Stimulated activated CD8-positive, alpha-beta memory T cell treated with anti-CD3 and anti-CD28 coated beads, Interleukin-15, amount 100 ng/mL, for 1 hour (primary cell): ENCODE measurements at places on chromosomes 7 and 10.

DNA sequence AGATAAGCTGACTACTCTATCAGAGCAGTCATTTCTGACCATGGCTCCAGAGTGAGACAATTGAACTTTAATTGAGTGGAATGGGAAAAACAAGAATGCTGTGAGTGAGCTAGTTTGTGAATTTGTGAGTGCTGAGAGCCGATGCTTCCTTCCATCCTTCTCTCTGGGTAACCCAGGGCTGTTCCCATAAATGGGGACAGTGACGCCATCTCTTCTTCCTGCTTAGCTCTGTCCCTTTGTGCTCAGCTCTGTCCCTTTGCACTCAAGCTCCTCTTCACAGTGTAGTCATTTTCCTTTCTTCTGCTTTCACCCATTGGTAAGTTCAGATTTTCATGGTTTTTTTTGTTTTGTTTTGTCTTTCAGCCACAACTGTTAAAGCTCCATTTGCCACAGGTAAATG, 24.4 kb downstream of the C10orf120 start:
- DNase-seq = no peak

DNA sequence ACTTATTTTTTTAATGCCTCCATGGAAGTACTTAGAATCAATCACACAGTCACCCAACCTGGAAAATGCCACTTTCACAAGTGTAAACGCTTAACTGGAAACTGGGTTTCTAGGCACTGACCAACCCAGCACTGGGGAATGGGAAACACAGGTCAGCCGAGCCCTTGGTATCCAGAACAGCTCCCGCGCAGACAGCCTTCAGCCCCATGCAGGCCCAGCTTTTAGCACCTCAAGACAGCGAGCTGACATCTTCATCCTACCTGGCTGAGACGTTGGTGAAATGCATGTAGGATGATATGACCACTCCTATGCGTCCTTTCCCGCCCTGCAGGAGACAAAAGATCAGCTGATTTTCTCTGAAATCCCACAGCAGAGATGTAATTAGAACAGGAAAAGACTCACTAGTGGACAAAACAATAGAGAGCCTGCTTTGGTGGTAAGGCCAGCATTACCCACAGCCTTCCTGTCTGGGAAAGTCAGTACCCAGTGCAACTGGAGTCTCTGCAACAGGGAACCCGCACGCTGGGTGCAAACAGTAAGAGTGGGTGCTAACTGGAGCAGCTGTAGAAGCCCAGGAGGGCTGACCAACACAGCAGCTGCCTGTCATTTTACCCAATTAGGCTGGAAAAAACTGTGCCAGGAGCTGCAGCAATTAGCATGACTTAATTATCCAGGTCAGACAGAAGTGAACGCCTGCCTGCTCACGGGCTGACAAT, 153.7 kb downstream of the TNS3 start:
- DNase-seq = no peak

- no peak for DNase-seq
Measured at GRCh38 chr7:35722054-35722849, 27.3 kb upstream of the HERPUD2 start.

DNA sequence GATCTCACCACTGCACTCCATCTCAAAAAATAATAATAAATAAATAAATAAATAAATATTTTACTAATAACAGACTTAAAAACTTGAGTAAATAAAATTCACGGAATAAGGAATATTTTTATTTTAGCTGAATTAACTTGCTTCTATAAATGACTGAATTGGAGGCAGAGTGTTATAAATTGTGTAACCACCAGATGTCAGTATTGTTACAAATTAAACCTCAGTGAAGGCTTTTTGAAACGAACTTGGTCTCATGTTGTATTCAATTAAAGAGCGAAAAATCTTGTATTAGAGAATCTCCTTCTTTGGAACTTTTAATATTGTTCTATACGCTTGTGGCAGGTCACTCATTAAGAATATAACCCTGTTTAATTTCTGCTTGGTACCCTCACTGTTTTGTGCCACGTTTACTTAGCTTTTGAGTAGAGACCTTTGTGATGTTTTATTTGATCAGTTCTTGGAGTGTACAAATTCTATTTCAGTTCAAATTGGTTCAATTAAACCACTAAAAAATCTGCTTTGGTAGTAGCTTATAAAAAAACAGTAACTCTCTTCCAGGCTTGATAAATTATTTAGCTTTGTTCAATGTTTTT, 45.6 kb upstream of the SCIN start:
- no peak for DNase-seq

GRCh38 chr10:101782811-101783735, at the start of gene NPM3:
Gene NPM3 (minus strand): TSS chr10:101783446. CDS start chr10:101783390, 56 bp downstream.
- DNase-seq = peak; percentile 56

- DNase-seq = peak; percentile 16
Measured at GRCh38 chr10:128178302-128178958, 52.2 kb upstream of the MKI67 start.

- DNase-seq = no peak
Measured at GRCh38 chr10:30028006-30028737, 31.2 kb downstream of the JCAD start.

- DNase-seq = no peak
Measured at GRCh38 chr10:48535416-48536155, 69.3 kb downstream of the ARHGAP22 start.

GRCh38 chr7:106855540-106856132, 9.4 kb upstream of the PIK3CG start:
- no peak for DNase-seq

GRCh38 chr7:7569081-7569527, 2.4 kb downstream of the MIOS start:
- no peak for DNase-seq

GRCh38 chr10:101441541-101442455, 87.8 kb downstream of the BTRC start:
- no peak for DNase-seq

- DNase-seq = no peak
Measured at GRCh38 chr10:129288999-129289584, 177.9 kb upstream of the MGMT start.

- DNase-seq = no peak
Measured at GRCh38 chr7:131673576-131673975, 117.1 kb upstream of the PODXL start.

DNA sequence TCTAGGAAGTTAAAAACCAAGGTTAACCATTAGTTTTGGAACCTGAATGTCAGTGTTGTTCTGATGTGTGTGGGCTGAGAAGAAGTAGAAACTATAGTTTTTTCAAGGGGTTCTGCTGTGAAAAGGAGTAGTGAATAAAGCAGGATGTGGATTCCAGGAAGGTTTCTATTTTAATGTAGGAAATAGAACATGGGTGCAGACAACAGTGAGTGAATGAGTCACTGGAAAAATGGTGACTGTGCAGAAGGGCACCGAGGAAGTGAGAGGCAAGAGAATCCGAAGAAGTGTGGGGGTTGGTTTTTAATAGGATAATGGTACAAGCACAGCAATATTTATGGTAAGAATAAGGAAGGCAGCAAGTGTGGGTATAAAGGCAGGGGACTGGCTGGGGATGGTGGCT, 120.4 kb downstream of the ARHGAP21 start:
- no peak for DNase-seq

DNA sequence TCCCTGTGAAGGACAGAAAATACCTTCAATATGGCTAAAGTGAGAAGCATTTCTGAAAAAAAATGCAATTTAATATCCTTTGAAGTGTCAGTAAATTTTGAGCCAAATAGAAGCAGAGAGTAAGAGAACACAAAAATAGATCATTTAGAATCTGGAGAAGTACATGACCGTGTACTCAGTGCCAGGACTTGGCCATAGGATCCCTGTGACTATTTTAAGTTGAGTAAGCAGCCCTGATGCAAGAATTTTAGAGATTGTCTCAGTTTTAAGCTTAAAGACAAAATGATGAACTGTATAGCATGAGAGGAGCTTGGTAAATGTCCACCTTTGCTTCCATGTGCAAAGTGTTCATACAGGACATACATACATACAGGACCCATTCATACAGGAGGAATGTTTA, 2.5 kb downstream of the PTER start:
- DNase-seq = no peak

DNA sequence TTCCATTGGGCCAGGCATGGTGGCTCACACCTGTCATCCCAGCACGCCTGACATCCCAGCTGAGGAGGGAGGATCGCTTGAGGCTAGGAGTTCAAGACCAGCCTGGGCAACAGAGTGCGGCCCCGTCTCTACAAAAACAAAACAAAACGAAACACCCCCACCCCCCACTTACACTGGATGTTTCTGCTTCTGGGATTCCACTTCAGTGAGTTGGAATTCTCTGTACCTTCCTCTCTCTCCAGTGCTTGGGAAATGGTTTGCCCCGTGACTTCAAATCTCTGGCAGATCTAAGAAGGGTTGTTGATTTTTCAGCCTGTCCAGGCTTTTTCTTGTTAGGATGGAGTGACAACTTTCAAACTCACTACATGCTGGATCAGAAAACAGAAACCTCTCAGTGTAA, 106.9 kb downstream of the ANLN start:
- no peak for DNase-seq

GRCh38 chr10:92692080-92692671, 2.4 kb downstream of the HHEX start:
- DNase-seq = no peak

- DNase-seq = no peak
Measured at GRCh38 chr10:49373361-49373760, 22.5 kb downstream of the DRGX start.

DNA sequence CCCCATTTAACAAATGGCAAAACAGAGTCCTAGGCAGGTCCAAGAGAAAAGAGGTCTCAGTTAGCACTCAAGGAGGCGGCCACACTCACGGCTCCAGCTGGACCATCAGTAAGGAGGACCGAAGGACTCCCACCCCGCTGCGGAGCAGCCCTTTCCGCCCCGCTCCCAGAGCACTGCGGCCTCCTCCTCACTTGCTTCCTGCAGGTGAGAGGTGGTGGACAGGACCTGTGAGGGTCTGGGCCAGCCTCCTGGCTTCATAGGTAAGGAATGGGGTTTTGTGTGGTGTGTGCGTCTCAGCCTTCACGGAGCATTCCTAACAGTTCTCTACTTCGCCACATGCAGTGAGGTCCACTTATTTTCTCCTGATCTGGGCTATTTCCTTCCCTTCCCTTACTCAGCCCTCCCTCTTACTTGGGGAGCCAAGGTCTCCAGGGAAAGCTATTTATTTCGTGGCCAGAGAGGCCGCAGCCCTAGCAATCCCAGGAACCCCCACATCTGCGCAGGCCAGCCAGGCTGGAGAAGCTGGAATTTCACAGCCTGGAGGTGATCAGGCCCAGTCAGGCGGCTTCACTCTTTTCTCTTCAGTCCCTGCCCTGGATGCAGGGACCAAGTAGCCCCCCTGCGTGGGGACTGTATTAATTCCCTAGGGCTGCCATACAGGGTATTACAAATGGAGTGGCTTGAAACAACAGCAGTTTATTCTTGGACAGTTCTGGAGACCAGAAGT, 45.9 kb downstream of the ZNF783 start:
- no peak for DNase-seq

- no peak for DNase-seq
Measured at GRCh38 chr7:88485821-88486220, 179.1 kb upstream of the STEAP4 start.

- no peak for DNase-seq
Measured at GRCh38 chr7:111380945-111381344, 181.3 kb downstream of the IMMP2L start.

GRCh38 chr10:58158806-58159205, 108.9 kb downstream of the IPMK start:
- DNase-seq = no peak

- no peak for DNase-seq
Measured at GRCh38 chr10:96493254-96493653, 20.5 kb downstream of the TLL2 start.

- no peak for DNase-seq
Measured at GRCh38 chr10:13904064-13904463, 317.3 kb downstream of the PRPF18 start.

DNA sequence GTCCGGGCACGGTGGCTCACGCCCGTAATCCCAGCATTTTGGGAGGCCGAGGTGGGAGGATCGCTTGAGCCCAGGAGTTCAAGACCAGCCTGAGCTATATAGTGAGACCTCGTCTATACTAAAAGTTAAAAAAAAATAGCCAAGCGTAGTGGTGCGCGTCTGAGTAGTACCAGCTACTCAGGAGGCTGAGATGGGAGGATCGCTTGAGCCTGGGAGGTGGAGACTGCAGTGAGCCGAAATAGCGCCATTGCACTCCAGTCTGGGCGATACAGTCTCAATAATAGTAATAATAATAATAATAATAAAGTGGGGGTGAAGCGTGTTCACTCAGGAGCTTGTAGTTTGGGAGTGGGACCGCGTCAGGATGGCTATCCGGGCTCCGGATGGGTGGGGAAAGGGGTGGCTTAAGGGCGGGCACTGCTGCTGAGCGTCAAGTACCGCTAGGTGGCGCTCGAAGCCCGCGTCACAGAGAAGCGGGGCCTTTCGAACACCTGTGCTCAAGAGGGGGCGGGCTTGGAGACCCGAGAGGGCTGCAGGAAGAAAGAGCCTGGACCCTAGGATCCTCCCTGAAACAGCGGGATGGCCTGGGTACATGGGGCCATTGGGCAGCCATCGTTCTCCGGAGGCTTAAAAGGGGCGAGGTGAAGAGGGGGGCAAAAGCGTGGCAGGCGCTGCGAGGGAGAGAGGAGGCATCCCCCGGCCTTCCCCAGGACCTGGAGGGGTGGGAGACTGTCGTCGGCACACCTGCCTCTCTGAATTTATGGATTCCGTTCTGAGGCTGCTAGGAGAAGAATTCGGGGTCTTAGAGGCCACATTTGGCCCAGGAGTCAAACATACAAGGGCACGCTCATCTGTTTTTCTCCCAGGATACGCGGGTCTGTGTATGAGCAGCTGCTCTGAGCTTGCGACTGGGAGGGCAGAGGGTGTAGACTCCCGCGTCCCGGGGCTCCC, 14.5 kb downstream of the LBX1 start:
- peak; percentile 58 for DNase-seq

DNA sequence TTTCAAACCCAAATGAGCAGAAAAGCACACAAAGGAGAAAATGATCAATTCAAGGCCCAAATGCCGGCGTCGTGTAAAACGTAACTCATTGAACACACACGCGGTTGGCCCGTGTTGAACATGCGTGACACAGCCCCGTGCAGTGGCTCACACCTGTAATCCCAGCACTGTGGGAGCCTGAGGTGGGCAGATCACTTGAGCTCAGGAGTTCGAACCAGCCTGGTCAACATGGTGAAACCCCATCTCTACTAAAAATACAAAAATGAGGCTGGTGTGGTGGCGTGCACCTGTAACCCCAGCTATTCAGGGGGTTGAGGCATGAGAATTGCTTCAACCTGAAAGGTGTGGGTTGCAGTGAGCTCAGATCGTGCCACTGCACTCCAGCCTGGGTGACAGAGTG, 156.7 kb upstream of the KLF6 start:
- DNase-seq = no peak

GRCh38 chr10:62264702-62265436, 3.8 kb downstream of the RTKN2 start:
- DNase-seq = no peak

DNA sequence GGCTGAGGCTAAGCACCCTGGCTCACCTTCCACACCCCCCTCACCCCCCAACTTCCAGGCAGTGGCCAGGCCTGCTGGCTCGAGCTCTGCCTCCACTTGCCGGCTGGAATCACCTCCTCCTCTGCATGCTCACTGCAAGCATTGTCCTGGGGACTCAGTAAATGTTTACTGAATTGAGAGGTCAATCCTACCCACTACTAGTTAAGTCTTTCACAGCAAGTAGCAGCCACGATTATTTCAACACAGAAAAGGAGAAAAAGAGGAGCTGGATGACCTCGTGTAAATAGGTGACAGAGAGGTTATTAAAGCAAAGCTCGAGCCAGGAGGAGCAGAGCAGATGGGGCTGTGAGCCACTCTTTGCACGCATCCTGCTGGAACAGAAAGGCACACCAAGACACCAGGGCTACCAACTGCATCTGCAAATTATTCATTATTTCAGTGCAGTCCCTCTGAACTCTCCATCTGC, 32.1 kb downstream of the HIPK2 start:
- DNase-seq = no peak

GRCh38 chr10:44206127-44206818, 178.6 kb downstream of the CXCL12 start:
- no peak for DNase-seq

- no peak for DNase-seq
Measured at GRCh38 chr7:72785166-72785955, 42.6 kb downstream of the TYW1B start.
